Gastrocnemius medialis (tissue), 4 donors: ENCODE measurements at places on chromosomes 6 and 20. TPM values are rescaled to one million over a fixed set of nuclear protein-coding genes. Genes with fewer than 3 reads are reported as not detected.

GRCh38 chr6:153436351-153436750, 305.3 kb upstream of the RGS17 start:
- no peak overlapping the region for H3K27ac ChIP-seq
- no peak for DNase-seq
- no peak overlapping the region for H3K4me3 ChIP-seq
- no peaks in the 10 kb centered on the region for H3K27me3 ChIP-seq
- no peaks in the 10 kb centered on the region for H3K4me1 ChIP-seq

DNA sequence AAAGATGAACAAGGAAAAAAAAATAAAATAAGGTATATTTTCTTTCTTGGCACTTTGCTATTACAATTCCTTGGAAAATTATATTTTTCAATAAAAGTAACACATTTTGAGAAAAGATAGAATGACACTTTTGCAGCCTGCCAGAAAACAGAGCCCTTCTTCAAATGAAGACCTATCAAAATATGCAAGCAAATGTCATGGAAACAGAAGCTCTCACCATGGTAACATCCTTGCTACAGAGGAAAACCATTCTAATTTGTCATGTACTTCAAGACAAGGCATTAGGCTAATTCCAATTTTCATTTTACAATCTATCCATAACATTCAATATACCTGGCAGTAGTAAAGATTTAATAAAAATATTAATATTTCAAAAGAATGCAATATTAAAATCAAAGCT, 177.9 kb downstream of the RNGTT start:
- no peaks in the 10 kb centered on the region for H3K4me1 ChIP-seq
- H3K4me3 ChIP-seq = no peak overlapping the region
- H3K36me3 ChIP-seq = no peaks in the 10 kb centered on the region
- H3K27me3 ChIP-seq = no peaks in the 10 kb centered on the region
- no peak for DNase-seq

Gene PACRG
- total RNA-seq = 0.60 TPM

Gene TRERF1
- 0.49 TPM for total RNA-seq

DNA sequence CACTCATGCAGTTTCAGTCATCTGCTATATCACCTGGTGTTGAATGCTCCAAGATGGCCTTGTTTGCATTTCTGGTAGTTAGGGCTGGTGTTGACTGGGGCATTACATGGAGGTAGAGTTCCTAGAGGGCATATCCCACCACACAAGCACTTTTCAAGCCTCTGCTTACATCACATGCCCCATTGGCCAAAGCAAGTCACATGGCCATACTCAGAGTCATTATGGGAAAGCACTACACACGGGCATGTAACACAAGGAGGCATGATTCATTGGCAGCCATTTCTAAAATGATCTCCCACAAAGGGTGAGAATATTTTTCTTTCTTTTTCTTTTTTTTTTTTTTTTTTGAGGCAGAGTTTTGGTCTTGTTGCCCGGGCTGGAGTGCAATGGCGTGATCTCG, 73.2 kb downstream of the TRMT6 start:
- H3K4me3 ChIP-seq = no peak overlapping the region
- DNase-seq = no peak
- H3K4me1 ChIP-seq = no peaks in the 10 kb centered on the region
- H3K27ac ChIP-seq = no peak overlapping the region

GRCh38 chr6:34104628-34105027, 41.3 kb downstream of the GRM4 start:
- H3K27ac ChIP-seq = no peak overlapping the region
- no peaks in the 10 kb centered on the region for H3K36me3 ChIP-seq
- H3K4me1 ChIP-seq = no peaks in the 10 kb centered on the region
- no peak overlapping the region for H3K4me3 ChIP-seq
- no peaks in the 10 kb centered on the region for H3K27me3 ChIP-seq

Gene MMUT
- 13.1 TPM for total RNA-seq

GRCh38 chr20:57647933-57648785, 27.9 kb upstream of the ZBP1 start:
- no peaks in the 10 kb centered on the region for H3K27me3 ChIP-seq
- H3K4me3 ChIP-seq = no peak overlapping the region

- H3K36me3 ChIP-seq = no peaks in the 10 kb centered on the region
- H3K4me1 ChIP-seq = no peaks in the 10 kb centered on the region
- no peak overlapping the region for H3K4me3 ChIP-seq
- no peak for DNase-seq
- H3K27ac ChIP-seq = no peak overlapping the region
- H3K27me3 ChIP-seq = no peaks in the 10 kb centered on the region
Measured at GRCh38 chr6:130269969-130270635, 47.4 kb upstream of the SAMD3 start.

- no peaks in the 10 kb centered on the region for H3K4me1 ChIP-seq
- no peaks in the 10 kb centered on the region for H3K36me3 ChIP-seq
- H3K4me3 ChIP-seq = no peak overlapping the region
- no peak for DNase-seq
- no peak overlapping the region for H3K27ac ChIP-seq
Measured at GRCh38 chr20:46814366-46815232, 80.0 kb upstream of the EYA2 start.

GRCh38 chr20:6525447-6526303, 241.8 kb upstream of the BMP2 start:
- H3K27ac ChIP-seq = no peak overlapping the region
- no peaks in the 10 kb centered on the region for H3K36me3 ChIP-seq
- H3K27me3 ChIP-seq = no peaks in the 10 kb centered on the region
- no peaks in the 10 kb centered on the region for H3K4me1 ChIP-seq
- no peak for DNase-seq
- H3K4me3 ChIP-seq = no peak overlapping the region

Gene HNF4A
- total RNA-seq = not detected

DNA sequence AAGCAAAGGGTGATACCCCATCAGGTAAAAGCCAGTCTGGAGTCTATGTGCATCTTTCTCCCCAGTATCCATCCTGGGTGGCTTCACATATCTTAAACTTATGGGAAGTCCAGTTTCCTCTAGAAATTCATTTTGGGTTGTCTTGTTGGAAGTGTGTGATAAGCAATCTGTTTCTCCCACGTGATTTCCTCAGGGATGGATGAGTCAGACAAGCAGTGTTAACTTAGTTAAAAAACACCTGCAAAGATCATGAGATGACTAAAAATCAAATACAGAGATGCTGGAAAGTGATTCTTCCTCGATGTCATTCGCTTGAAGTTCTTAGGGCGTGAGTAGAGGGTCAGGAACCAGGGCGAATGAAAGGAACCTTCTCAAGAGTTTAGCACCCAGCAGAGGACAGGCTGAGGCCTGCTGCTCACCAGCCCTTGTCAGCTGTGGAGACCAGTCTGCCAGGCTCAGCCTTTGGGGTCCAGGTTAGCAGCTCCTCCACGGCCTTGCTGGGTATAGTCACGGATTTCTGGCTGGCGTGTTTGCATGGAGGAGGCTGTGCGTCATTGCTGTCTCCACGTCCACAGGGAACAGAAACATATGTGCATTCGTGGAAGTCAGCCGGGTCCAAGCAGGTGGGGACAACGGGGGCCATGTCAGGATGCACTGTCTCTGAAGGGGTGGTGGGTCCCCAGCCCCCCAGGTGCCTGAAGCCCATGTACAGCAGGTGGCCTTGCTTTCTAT, 2.8 kb upstream of the PNPLA1 start:
- no peak overlapping the region for H3K4me3 ChIP-seq
- no peaks in the 10 kb centered on the region for H3K4me1 ChIP-seq
- no peak overlapping the region for H3K27ac ChIP-seq
- H3K36me3 ChIP-seq = no peaks in the 10 kb centered on the region

GRCh38 chr20:48453477-48454093, 374.2 kb downstream of the PREX1 start:
- no peak for DNase-seq
- H3K36me3 ChIP-seq = no peaks in the 10 kb centered on the region
- H3K27ac ChIP-seq = no peak overlapping the region

- no peak for DNase-seq
- H3K36me3 ChIP-seq = no peaks in the 10 kb centered on the region
- no peak overlapping the region for H3K27ac ChIP-seq
- no peak overlapping the region for H3K4me3 ChIP-seq
- no peaks in the 10 kb centered on the region for H3K27me3 ChIP-seq
Measured at GRCh38 chr6:117409420-117409819, 16.3 kb downstream of the ROS1 start.

GRCh38 chr20:39356908-39357307, 394.8 kb downstream of the DHX35 start:
- DNase-seq = no peak
- no peaks in the 10 kb centered on the region for H3K27me3 ChIP-seq
- H3K27ac ChIP-seq = no peak overlapping the region
- H3K4me3 ChIP-seq = no peak overlapping the region
- peaks cover 42% of the 10 kb centered on the region for H3K4me1 ChIP-seq

DNA sequence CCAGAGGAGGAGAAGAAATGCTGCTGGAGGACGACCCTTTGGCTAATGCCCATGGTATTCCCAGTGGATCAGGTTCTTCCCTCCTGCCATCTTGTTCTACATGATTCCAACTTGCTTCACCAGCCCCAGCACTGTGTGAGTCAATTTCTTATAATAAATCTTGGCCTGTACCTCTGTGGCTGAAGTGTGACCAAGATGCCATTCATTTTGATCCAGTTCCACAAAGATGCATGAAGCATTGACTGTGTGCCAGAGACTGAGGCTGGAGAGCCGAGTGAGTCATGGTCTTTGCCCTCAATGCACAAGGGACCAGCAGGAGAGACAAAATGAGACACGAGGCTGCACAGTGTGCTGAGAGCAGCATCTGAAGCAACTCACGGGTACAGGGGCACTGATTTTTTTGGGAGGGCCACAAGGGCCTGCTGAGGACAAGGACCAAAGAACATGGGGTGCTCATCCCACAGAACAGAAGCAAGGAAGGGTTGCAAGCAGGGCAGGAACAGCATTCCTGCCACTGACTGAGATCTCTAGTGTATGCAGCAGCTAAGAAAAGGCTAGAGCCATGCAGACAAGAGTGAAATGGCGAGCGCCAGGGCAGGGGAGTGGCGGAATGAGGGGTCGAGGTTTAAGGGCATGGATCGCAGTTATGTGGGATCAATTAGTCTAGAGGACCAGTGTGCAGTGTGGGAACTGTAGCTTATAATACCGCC, 207.0 kb downstream of the THBS2 start:
- no peak overlapping the region for H3K4me3 ChIP-seq
- H3K27ac ChIP-seq = peak overlapping the region; percentile 78
- DNase-seq = peak; percentile 85
- peaks cover 10% of the 10 kb centered on the region for H3K4me1 ChIP-seq

- H3K4me1 ChIP-seq = no peaks in the 10 kb centered on the region
- H3K27me3 ChIP-seq = no peaks in the 10 kb centered on the region
- no peak overlapping the region for H3K4me3 ChIP-seq
- no peak for DNase-seq
- no peaks in the 10 kb centered on the region for H3K36me3 ChIP-seq
Measured at GRCh38 chr20:43825581-43825980, 89.1 kb upstream of the TOX2 start.

Gene LGSN
- total RNA-seq = not detected

DNA sequence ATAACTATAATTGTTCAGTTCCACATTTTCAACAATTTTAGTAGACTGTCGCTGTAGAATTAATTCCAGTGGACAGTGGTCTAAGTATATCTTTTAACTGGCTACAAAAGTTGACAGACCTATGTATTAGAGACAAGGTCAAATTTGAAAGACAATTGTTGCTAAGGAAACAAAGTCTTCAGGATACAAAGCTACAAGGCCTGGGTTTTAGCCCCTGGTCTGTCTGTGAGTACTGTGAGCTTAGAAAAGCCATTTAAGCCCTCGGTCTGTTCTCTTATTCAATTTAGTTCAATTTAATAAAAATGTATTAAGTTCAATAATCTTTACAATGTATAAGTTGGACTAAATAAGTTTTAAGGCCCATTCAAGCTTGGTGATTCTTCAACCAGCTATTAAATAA, 352.5 kb downstream of the HDGFL1 start:
- no peaks in the 10 kb centered on the region for H3K36me3 ChIP-seq
- H3K27ac ChIP-seq = no peak overlapping the region
- no peaks in the 10 kb centered on the region for H3K4me1 ChIP-seq
- no peak for DNase-seq
- H3K4me3 ChIP-seq = no peak overlapping the region

DNA sequence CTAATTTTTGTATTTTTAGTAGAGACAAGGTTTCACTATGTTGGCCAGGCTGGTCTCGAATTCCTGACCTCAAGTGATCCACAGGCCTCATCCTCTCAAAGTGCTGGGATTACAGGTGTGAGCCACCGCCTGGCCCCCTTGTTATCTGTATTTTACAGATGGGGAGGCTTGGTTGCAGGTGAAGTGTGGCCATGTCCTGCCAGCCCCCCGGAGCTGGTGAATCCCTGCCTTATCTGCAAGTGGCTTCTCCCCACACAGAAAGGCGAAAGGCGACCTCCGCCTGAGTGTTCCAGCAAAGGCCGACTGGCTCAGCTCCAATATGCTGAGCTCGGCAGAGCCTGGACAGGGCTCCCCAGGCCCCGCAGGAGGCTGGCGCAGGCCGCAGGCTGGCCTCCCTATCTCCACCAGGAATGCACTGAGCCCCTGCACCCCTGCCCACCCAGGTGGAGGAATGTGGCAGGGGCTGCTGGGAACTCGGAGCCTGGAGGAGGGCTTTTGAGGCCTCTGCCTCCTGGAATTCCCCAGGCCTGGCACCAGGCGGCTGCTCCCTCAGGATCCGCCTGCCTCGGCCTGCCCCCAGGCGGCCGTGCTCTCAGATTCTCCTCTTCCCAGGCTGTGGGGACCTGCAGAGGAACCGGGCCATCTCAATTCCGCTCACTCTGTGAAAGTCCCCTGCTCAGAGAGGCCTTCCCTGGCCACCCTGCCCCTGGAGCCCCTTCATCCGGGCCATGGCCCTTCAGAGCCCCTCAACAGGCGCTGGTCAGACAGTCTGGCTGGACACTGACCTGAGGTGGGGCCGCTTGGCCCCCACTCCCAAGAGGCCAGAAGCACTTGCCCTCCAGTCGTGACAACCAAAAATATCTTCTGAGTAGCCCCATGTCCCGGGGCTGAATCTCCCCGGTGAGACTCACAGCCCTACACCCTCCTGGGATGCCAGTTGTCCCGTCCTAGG, 9.3 kb upstream of the LAMA5 start:
- no peaks in the 10 kb centered on the region for H3K27me3 ChIP-seq
- no peaks in the 10 kb centered on the region for H3K36me3 ChIP-seq
- peaks cover 3% of the 10 kb centered on the region for H3K4me1 ChIP-seq
- no peak for DNase-seq
- H3K4me3 ChIP-seq = no peak overlapping the region

DNA sequence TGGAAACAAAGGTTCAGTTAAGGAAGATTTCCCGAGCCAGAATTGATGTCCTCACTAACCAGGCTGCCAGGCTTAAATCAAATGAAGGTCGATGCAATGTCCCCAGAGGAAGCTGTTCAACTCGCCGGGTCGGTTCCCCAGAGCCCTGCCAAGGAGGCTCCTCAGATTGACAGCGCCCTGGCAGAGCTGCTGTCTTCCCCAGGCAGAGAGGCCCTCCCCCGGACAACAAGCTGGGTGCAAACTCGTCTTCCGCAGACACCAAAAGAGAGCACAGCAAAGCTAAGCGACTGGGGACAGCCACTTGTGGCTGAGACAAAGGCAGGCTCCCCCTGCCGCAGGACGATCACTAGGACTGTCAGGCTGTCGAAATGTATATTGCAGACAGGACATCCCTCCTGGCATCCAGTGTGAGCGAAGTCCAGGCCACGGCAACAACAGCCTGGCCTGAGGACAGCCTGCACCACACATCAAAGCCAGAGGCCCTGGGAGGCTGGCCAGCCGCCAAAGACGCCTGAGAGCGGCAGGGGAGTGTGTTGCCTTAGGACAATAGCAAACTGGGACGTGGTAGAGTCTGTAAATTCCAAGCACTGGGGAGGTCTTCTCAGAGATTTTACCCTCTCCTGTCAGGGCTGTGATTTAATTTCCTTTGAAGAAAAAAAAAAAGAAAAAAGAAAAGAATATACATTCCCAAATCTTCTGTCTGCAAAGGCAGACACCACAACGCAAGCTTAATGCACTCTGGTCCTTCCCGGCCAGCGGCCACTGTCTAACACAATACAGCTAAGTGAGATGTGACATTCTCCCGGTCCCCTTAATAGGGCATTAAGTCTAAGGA, 99.1 kb downstream of the HIVEP2 start:
- peaks cover 85% of the 10 kb centered on the region for H3K4me1 ChIP-seq
- peak overlapping the region; percentile 93 for H3K27ac ChIP-seq
- peak; percentile 88 for DNase-seq
- H3K27me3 ChIP-seq = no peaks in the 10 kb centered on the region
- H3K4me3 ChIP-seq = peak overlapping the region; percentile 50
